ENCODE measurements at places on chromosomes 11 and 22.
A peak's percentile ranks its signal among the peaks of the same experiment; 100 is the strongest.

- no peaks in the 10 kb centered on the region for H3K4me1 ChIP-seq
- no peak for DNase-seq
- H3K27ac ChIP-seq = no peak overlapping the region
- no peak overlapping the region for H3K4me3 ChIP-seq
These were observed 169.9 kb upstream of the CCDC90B start for GRCh38 chr11:83456075-83456474.

DNA sequence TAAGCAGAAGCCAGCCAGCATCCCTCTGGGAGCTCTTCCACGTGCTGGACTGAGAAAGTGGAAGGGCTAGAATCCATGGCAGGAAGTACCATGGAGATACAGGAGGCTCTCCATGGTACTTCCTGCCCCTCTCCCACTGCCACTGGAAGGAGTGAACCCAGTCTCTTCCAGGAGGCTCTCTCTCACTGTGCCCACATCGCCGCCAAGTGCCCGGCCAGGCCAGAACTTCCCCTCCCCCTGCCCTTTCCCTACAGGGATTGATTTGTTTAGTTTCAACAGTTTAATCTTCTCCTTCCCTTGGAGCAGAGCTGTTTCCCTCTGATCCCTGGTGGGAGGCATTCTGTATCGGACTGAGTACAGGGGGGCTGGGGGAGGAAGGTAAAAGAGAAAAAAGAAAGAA lies 133.6 kb downstream of the DSCAML1 start:
- H3K4me1 ChIP-seq = no peaks in the 10 kb centered on the region
- H3K27me3 ChIP-seq = no peaks in the 10 kb centered on the region
- H3K36me3 ChIP-seq = no peaks in the 10 kb centered on the region
- no peak for DNase-seq
- H3K27ac ChIP-seq = no peak overlapping the region

- H3K27me3 ChIP-seq = no peaks in the 10 kb centered on the region
- H3K4me3 ChIP-seq = no peak overlapping the region
- no peak for DNase-seq
- no peaks in the 10 kb centered on the region for H3K4me1 ChIP-seq
- H3K36me3 ChIP-seq = no peaks in the 10 kb centered on the region
- H3K27ac ChIP-seq = no peak overlapping the region
These were observed 26.3 kb downstream of the PRDM10 start for GRCh38 chr11:129976328-129976727.

DNA sequence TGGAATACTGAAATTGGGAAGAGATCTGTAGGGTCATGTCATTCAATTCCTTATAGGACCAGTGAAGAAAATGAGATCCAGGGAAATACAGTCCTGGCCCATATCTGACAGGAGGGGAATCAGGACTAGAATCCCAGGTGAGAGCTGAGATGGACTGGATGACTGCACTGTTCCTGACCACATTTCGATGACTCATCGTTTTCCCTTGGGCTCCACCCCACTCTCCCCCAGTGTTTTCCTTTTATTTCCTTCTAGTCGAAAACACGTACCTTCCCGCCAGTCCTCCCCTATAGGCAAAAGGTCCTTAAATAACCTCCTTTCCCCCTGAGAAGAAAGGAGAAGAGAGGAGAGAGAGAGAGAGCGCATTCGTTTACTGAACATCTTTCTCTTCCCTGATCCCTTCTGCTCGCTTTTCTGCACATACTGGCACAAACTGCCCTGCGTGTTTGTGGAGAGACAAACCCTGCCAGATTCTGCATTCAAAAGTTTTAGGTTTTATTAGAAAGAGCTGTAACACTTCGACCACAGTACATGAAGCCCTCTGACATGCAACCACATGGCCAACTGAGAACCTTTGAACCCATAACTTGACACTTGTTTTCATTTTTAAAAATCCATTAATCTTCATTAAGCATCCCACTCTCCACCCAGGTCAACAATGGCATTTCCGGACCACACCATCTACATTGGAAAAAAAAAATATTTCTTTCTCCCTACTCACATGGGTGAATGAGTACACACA lies 565.7 kb downstream of the METTL15 start:
- no peak overlapping the region for H3K27ac ChIP-seq
- no peak overlapping the region for H3K4me3 ChIP-seq
- no peaks in the 10 kb centered on the region for H3K4me1 ChIP-seq
- no peak for DNase-seq
- H3K36me3 ChIP-seq = no peaks in the 10 kb centered on the region
- no peaks in the 10 kb centered on the region for H3K27me3 ChIP-seq

- no peak for DNase-seq
- peaks cover 3% of the 10 kb centered on the region for H3K4me1 ChIP-seq
- H3K27me3 ChIP-seq = no peaks in the 10 kb centered on the region
- peak overlapping the region; percentile 91 for H3K27ac ChIP-seq
- H3K36me3 ChIP-seq = no peaks in the 10 kb centered on the region
These were observed 453 bp upstream of the MAFF start for GRCh38 chr22:38201371-38201710.

DNA sequence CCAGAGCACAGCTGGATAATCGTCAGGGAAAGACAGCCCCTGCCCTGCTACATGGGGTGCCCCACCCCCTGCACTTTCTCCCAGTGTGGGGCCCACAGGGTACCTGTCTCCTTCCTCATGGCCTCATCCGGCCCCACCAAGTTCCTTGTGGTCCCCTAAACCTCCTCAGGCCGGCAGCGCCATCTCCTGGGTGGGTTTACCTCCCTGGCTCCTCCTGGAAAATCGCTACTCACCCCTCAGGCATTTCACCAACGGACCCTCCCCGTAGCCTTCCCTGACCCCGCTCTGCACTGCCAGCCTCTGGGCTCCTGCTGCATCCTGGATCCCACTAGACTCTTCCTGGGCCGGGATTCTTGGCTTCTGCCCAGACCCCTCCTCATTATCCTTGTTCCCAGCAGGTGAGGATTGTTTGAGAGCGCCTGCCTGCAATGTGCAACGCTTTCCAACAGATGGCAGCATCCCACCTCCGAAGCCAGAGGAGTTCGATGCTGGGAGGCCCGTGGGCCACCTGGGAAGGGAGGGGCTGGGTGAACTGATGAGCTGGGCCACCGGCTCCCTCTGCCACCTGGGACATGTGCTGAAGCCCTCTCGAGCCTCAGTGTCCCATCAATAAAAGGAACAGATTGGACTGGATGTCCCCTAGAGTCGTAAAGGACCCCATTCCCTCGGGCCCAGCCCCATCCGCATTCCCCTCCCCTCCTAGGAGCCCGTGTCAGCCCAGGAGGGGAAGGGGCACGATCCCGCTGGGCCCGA lies 44.2 kb upstream of the TTLL12 start:
- no peak overlapping the region for H3K27ac ChIP-seq
- H3K27me3 ChIP-seq = no peaks in the 10 kb centered on the region
- H3K4me1 ChIP-seq = no peaks in the 10 kb centered on the region
- no peaks in the 10 kb centered on the region for H3K36me3 ChIP-seq
- DNase-seq = peak; percentile 62
- no peak overlapping the region for H3K4me3 ChIP-seq

GRCh38 chr11:129681344-129682114 lies 134.1 kb upstream of the TMEM45B start:
- no peaks in the 10 kb centered on the region for H3K4me1 ChIP-seq
- H3K4me3 ChIP-seq = no peak overlapping the region
- no peak overlapping the region for H3K27ac ChIP-seq
- peaks cover 2% of the 10 kb centered on the region for H3K27me3 ChIP-seq
- DNase-seq = no peak

DNA sequence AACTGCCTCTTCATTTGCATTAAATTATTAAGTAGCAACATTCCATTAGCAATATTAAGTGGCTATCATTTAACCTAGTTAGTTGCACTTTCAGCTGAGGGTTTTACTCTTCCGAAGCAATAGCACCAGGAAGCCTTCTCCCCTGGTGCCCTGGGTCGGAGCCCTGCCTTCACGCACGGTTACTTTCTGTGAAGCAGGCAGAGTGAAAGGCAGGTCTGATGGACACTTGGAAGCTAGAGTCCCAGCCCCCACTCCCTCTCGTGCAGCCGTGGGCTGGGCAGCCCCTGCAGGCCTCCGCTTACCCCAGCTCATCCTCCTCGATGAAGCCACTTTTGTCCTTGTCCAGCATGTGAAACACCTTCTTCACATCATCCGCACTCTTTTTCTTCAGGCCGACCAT lies 2.0 kb downstream of the PVALB start:
- H3K27ac ChIP-seq = no peak overlapping the region
- H3K36me3 ChIP-seq = no peaks in the 10 kb centered on the region
- DNase-seq = no peak

GRCh38 chr11:130097285-130097684 lies 27.6 kb downstream of the APLP2 start:
- no peak overlapping the region for H3K27ac ChIP-seq
- H3K4me1 ChIP-seq = no peaks in the 10 kb centered on the region
- DNase-seq = no peak
- H3K36me3 ChIP-seq = no peaks in the 10 kb centered on the region
- H3K27me3 ChIP-seq = no peaks in the 10 kb centered on the region

DNA sequence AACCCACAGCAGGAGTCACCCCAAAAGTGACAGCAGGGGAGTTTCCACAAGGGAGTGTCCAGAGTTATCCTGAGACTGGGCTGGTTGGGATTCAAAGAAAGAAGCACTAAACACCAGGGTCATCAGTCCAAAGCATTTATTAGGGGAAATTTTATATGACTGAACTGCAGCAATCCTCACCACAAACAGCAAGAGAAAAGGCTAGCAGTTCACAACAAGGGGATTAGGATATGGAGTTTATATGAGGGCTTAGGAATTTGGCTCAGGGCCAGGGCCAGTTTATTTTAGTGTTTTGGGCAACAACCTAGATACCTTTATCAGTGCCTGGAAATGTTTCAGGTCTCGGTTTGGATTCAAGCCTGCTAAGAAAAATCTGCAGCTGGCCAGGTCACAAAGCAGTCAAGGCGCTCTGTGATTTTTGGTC lies 4.6 kb upstream of the TMEM126A start:
- DNase-seq = no peak
- no peak overlapping the region for H3K4me3 ChIP-seq
- no peak overlapping the region for H3K27ac ChIP-seq
- H3K36me3 ChIP-seq = no peaks in the 10 kb centered on the region
- H3K4me1 ChIP-seq = peaks cover 8% of the 10 kb centered on the region
- H3K27me3 ChIP-seq = peaks cover 2% of the 10 kb centered on the region

DNA sequence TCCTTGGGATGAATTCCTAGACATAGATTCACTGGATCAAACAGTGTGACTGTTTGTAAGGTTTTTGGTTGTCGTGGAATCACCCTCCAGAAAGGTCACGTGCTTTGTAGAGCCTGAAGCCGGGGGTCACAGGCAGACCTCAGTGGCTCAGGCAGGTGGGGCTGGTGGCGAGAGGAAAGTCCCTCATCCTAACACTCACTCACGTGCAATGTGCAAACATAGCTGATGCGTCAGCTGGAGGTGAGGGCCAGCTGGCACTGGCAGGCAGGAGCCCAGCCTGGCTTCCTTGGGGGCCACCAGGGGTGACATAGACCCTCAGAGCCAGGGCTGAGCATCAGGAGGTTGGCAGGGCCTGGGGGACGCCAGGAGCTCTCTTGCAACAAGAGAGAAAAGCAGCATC lies 90.0 kb downstream of the ARHGAP8 start:
- H3K36me3 ChIP-seq = no peaks in the 10 kb centered on the region
- DNase-seq = no peak
- H3K4me1 ChIP-seq = no peaks in the 10 kb centered on the region

- no peak overlapping the region for H3K4me3 ChIP-seq
- H3K4me1 ChIP-seq = no peaks in the 10 kb centered on the region
- no peak overlapping the region for H3K27ac ChIP-seq
- no peak for DNase-seq
- no peaks in the 10 kb centered on the region for H3K27me3 ChIP-seq
- H3K36me3 ChIP-seq = no peaks in the 10 kb centered on the region
These were observed 8.3 kb downstream of the TSPO start for GRCh38 chr22:43159484-43160178.

GRCh38 chr11:134074766-134075165 lies 5.9 kb downstream of the JAM3 start:
- DNase-seq = no peak
- H3K4me1 ChIP-seq = no peaks in the 10 kb centered on the region
- H3K4me3 ChIP-seq = no peak overlapping the region
- H3K27ac ChIP-seq = no peak overlapping the region
- H3K36me3 ChIP-seq = no peaks in the 10 kb centered on the region

DNA sequence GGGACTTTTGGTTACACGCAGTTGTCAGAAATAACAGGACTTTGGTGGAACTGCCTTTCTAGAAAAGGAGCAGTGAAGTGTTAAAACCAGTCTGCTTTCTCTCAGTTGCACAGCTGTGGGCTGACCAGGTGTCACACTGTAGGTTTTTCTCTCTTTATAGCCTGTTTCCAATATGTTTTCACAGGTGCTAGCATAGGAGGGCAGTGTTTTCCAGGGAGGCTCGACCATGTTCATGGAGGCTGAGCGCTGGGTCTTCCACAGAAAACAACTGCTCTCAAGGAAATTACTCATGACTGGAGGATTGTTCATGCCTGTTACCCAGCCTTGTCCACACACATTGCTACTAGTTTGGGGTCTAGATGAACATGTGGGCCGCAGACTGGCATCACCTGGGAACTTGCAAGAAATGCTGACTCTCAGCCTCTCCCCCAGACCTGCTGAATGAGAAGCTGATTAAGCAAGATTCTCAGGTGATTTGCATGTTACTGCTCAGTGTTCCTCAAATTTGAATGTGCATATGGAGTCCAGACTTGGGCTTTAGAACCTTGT lies 157.7 kb downstream of the MAML2 start:
- no peaks in the 10 kb centered on the region for H3K36me3 ChIP-seq
- H3K4me1 ChIP-seq = peaks cover 31% of the 10 kb centered on the region
- H3K27ac ChIP-seq = no peak overlapping the region
- H3K27me3 ChIP-seq = no peaks in the 10 kb centered on the region
- DNase-seq = no peak
- H3K4me3 ChIP-seq = no peak overlapping the region

- H3K27me3 ChIP-seq = peaks cover 8% of the 10 kb centered on the region
- peak overlapping the region; percentile 12 for H3K4me3 ChIP-seq
- DNase-seq = peak; percentile 38
These were observed 73.2 kb upstream of the CLDN5 start for GRCh38 chr22:19597399-19597735.

DNA sequence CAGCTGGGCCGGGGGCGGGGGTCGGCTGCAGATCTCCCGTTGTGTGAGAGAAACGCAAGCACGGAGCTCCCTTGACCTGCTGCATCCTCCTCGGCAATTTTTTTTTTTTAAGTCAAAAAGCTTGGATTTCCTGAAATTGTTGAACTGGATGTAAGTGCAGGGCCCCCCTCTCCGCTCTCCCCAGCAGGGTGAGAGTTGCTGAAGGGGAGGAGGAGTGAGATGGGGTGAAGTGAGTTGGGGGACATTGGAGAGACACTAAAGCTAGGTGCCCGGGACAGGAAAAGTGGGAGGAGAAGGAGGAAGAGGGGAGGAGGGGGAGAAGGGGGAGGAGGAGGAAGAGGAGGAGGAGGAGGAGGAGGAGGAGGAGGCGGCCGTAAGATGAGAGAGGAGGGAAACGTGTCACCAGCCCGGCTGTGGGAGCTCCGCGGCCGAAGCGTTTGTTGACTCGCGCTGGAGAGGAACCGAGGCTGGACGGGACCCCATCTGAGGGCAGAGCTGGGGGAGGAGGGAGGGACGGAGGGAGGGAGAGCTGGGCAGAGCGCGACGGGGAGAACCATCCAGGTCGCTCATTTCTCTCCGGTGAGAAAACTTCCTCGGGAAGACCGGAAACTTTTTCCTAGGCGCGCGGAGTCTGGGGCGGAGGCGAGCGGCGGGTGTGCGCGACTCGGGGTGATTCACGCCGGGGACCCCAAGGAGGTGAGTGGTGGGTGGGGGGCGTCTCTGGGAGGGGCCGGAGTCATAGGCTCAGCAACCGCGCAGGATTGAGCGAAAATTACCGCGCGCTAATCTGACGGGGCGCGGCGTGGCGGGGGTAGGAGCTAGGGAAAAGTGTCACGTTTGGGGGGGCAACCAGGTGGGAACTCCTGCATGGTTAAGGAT lies 80.2 kb downstream of the PRR5L start:
- peak overlapping the region; percentile 56 for H3K27ac ChIP-seq
- H3K36me3 ChIP-seq = peaks cover 2% of the 10 kb centered on the region
- H3K27me3 ChIP-seq = peaks cover 28% of the 10 kb centered on the region
- peaks cover 42% of the 10 kb centered on the region for H3K4me1 ChIP-seq
- no peak for DNase-seq
